ENCODE measurements at places on chromosomes 2 and 18.

DNA sequence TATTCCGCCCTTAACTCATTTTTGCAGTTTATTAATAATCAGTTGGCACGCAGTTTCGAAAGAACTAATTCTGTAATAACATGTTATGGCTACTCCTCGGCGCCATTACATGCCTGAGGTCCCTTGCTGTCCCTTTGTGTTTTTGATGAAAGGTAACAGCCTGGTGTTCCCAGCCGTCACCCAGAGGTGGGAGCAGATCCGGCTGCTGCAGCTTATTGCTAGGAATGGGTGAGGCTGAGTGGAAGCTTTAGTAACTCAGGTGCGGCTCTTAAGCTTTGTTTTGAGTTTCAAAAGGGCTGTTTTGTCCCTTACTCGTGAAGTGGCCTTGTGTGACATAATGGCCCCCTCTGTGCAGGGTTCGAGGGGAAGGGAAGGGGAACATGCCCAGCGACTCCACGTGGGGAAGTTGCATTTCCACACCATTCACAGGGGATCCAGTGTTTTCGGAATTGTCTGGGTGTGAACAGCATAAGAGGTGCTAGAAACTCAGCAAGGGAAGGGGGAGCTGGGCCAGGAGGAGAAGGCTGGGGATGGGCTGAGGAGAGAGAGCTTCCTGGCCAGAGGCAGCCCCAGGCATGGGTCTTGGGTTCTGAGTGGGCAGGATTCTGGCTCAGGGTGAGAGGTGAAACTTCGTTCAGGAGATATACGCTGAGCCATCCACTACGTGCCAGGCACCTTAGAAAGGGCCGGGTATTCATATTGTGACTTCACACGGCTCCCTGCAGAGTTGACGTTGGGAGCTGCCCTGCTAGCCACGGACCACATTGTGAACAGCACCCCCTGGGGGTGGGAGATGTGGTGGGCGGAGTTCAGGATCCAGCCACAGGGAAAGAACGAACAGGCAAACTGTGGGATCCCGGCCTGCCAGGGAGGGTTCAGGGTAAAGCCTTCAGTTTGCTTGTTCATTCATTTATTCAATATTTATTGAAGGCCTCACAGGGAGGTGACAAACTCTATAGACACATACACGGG is 84.4 kb downstream of the TGOLN2 start:
- no peak for DNase-seq

- DNase-seq: no peak
These were observed 4.6 kb downstream of the MAPRE2 start for GRCh38 chr18:35045806-35046205.

DNA sequence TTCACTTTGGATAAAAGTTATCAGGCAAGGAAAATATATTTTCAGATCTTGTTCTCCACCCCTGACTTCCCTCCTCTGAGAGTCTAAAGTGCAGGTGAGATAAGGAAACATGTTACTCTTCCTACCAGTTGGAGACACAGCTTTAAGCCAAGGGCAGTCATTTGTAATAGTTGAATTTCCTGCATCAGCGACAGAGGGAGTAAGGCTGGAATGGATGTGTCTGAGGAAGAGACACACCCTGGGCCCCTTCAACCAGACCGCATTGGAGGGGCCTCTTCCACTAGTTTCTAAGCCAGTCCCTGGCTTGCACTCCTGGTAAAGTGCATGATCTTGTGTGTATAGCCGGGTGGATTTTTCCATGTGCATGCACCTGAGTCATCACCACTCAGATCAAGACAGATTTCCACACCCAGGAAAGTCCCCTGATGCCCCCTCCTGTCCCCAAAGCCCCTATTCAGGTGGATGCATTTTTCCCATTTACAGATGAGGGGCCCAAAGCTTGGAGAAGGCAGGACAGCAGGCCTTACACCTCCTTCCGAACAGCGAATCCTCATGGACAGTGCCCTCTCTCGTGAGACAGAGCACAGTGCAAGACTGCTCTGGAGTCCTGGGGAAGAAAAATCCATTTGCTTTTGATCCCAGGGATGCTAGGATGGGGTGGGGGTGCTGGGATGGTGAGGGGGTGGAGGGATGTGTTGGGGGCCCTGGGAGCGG is 66.7 kb upstream of the SH3RF3 start:
- DNase-seq: no peak

DNA sequence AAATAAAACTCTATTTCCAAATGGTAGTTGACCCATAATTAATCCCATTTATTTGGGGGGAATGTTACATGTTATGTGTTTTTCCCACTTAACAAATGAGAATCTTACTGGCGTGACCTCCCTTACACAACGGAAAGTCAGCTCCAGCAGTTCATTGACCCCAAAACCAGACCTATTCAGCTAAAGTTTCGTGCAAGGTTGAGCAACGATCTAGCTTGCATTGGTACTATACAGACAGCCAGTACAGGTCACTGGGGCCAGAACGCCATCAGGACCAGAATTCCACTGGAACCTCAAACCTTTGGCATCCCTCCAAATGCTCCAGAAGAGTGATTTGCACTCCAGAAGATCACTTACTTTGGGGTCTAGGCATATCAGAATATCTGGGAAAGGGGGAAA is 6.8 kb upstream of the CTAGE1 start:
- no peak for DNase-seq

DNA sequence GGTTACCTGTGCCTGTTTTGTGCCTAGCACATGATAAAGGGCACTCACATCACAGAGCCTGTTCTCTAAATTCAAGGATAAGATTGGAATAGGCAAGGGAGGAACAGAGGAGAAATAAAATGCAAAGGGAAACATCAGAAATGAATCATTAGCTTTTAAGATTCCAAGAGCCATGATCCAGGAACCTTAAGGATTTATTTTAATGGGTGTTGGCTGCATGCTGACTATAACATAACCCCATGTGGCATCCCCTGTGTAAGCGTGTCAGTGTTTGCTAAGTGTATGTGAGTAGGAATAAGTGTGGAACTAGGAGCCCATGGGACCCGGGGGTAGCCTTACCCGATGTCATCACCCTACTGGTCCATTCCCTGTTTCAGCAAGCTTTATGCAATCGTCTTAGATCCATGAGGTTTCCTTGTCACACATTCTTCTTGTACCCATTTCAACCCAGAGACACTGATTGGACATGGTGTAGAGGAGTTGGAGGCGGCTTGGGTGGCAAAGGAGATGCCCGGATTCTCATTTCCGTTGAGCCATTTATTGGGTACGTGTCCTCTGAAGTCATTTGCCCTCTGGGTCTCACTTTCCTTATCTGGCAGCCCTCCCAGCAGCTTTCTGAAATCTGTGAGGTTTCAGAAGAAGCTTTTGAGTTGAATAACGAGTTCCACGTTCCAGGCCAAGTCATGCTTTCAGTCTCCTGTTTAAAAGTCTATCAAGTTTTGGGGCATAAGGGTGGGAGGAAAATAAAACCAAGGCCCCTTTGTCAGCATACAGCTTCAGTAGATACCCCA is 117.0 kb downstream of the MGAT5 start:
- DNase-seq: no peak

- DNase-seq: no peak
These were observed 3.7 kb upstream of the PPP3R1 start for GRCh38 chr2:68256093-68256450.

GRCh38 chr2:15912203-15912602 is 28.1 kb upstream of the MYCN start:
- DNase-seq: no peak

DNA sequence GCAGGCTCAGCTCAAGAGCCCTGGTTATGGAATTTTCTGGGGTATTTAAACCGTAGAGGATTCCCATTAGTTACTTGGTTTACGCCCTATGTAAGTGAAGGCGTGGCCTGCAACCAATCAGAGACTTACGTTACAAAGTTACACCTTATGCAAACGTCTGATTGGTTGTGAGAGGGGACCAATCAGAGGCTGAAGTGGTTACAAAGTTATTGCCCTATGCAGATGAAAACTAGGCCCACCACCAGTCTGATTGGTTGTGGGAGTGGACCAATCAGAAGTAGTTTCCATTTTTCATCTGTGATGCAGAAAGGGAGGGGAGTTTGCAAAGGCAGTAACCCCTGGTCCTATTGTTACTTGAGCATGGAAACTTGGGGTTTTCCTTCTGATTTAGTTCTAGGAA is 49.1 kb downstream of the DLGAP1 start:
- DNase-seq: no peak

DNA sequence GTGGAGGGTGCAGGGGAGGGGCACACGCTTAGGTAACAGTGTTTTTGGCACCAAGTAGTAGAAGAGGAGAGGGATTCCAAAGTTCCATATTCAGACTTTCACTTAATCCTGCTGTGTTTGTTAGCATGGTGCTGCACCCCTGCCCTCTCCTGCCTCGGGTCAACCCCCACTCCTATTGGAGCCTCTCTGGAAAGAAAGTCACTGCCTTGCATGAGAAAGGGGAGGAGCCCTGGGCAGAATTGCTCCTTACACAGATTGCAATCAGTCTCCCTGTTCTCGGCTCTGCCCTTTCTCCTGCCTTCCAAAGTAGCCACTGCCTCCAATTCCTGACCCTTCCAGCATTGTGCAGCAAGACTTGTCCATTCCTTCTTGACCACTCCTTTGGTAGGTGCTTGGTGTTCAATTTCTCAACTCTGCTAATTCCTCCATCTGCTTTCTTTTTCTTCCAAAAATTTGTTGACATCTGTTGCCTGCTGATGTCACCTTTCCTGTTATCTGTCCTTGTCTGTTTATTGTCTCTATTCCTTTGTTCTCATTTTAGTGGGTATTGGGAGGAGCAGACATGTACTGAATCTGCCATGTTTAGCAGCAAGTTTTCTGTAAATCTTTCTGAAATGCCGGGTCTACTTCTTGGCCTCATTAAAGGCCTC is 225.4 kb downstream of the LOXHD1 start:
- no peak for DNase-seq

DNA sequence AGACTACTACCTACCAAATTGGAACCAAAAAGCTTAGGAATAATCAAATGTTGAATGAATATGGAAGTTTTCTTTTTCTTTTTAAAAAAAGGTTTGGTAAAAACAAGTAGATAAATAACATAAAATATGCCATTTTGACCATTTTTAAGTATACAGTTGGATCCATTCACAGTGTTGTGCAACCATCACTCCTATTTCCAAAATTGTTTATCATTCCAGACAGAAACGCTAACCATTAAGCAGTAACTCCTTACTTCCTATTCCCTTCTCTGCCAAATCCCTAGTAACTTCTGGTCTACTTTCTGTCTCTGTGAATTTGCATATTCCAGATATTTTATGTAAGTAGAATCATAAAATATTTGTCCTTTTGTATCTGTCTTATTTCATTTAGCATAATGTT is 39.8 kb downstream of the CD302 start:
- no peak for DNase-seq

DNA sequence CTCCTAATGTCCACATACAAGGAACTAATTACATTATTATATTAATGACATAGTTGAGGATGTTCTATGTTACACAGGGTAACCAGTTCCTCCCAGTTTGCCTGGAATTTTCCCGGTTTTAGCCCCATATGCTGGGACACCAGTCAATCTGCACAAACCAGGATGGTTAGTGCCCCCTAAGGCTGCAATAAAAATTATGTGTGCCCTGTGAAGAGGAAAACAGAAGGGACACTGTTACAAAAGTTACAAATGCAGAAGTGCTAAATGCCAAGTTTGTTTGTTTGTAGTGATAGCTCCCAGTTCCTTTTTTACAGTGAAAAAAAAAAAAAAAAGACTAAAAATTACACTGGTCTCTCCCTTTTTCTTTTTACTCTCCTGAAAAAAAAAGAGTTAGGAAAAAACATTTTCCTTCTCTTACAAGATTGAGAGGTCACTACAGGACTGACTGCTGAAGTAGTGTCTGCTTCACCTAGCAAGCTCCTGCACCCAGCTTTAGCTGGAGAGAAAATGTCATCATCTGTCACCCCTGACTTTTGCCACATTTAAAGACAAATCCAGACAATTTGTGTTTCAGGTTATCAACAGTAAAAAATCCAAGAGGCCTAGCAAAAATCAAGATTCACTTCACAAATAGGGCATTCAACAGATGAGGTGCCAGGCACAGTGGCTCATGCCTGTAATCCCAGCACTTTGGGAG is 3.2 kb downstream of the ANKRD44 start:
- DNase-seq: no peak

GRCh38 chr18:36688020-36688965 is 140.5 kb downstream of the TPGS2 start:
- DNase-seq: peak; percentile 12

GRCh38 chr2:233385489-233386044 is 31.3 kb downstream of the DGKD start:
- peak; percentile 50 for DNase-seq

- no peak for DNase-seq
These were observed 52.5 kb downstream of the MBP start for GRCh38 chr18:77079954-77080682.

GRCh38 chr18:73895701-73896100 is 251.9 kb downstream of the FBXO15 start:
- DNase-seq: no peak

DNA sequence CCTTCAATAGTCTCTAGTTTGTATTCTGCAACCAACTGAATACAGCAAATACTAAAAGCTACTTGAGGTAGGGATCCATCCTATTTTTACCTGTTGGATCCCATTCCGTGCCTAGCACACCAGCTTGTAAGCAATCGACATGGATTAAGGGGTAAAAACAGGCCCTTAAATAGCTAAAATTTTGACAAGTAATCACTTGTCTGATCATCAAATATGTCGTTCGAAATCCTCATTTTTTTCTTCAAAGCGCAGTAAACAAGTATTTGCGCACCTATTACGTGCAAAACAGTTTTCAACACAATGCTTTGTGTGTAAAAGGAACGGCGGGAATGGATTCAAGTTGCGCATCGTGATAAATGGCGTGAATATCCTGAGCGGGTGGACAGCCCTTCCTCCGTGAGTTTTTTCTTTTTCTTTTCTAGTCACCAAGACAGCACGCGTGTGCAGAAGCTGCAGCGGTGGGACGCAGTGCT is 1.4 kb upstream of the ACVR2A start:
- no peak for DNase-seq

DNA sequence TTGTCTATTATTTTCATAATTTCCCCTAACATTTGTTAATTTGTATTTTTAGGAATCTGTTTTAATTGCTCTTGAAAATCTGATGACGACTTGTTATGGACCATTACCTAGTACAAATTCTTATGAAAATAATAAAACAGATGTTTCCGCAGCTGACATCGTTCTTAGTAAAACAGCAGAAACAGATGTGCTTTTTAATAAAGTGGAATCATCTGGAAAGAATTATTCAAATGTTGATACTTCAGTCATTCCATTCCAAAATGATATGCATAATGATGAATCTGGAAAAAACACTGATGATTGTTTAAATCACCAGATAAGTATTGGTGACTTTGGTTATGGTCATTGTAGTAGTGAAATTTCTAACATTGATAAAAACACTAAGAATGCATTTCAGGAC is 69.9 kb downstream of the PMS1 start:
- no peak for DNase-seq

DNA sequence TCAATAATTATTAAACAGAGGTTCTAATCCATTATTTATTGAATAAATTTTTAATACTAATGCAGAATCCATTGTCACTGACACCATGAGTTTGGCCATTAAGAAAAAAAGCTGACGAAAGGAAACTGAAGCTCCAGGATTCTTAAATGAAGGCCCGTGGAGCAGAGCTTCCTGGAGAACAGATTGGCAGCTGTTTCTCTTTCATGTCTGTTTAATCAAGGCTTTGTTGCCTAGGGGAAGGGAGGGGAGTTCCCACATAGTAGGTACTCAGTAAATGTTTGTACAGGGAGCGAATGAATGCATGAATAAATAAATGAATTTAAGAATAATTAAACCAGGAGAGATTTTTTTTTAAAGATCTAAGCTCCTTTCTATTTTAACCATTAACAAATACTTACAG is 315.1 kb upstream of the KLHL29 start:
- no peak for DNase-seq

GRCh38 chr18:2442726-2443275 is 128.5 kb downstream of the METTL4 start:
- DNase-seq: no peak

GRCh38 chr18:47313901-47314300 is 62.4 kb upstream of the SKOR2 start:
- no peak for DNase-seq
